Left ventricle myocardium superior (tissue), 1 donor: ENCODE measurements at places on chromosomes 5 and 9. TPM values are rescaled to one million over a fixed set of nuclear protein-coding genes. Genes with fewer than 3 reads are reported as not detected.

OBP2B gene
- total RNA-seq: not detected

GRXCR2 gene
- 3.8 TPM for total RNA-seq

ASS1 gene
- 65.5 TPM for total RNA-seq

SMIM27 gene
- 19.1 TPM for total RNA-seq

ANXA2R gene
- 1.2 TPM for total RNA-seq

PAX5 gene
- not detected for total RNA-seq

MAMDC2 gene
- total RNA-seq: 8.9 TPM

CDHR2 gene
- 0.20 TPM for total RNA-seq

DDX46 gene
- total RNA-seq: 32.8 TPM

OMD gene
- total RNA-seq: 4.4 TPM

SPINK4 gene
- total RNA-seq: not detected

CARD6 gene
- 6.4 TPM for total RNA-seq

FUBP3 gene
- total RNA-seq: 24.1 TPM

ARL14EPL gene
- total RNA-seq: not detected

S1PR3 gene
- 19.8 TPM for total RNA-seq

SOHLH1 gene
- total RNA-seq: not detected

IFNA21 gene
- not detected for total RNA-seq

ACSL6 gene
- total RNA-seq: 4.4 TPM

C9 gene
- total RNA-seq: not detected

LPAR1 gene
- 9.3 TPM for total RNA-seq

TLX3 gene
- total RNA-seq: not detected

NIPAL4 gene
- not detected for total RNA-seq

MZB1 gene
- total RNA-seq: 1.6 TPM

PKD2L2 gene
- 0.55 TPM for total RNA-seq
